ENCODE measurements at places on chromosomes 4 and X. TPM values are rescaled to one million over a fixed set of nuclear protein-coding genes. Genes with fewer than 3 reads are reported as not detected.

DNA sequence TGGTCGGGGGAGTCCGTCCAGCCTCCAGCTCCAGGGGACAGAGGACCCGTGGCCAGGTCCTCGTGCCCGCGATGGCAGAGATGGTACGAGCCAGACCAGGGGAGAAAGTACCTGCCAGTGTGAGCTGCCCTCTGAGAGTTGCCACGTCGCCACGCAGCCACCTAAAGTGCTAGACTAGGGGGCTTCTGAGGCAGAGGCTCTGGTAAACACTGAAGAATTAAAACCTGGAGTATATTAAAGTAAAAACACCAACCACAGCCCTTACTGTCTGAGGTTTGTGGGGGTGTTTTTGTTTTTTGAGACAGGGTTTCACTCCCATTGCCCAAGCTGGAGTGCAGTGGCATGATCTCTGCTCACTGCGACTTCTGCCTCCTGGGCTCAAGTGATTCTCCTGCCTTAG, 60.1 kb upstream of the SORCS2 start:
- no peaks in the 10 kb centered on the region for H3K4me1 ChIP-seq
- no peak overlapping the region for H3K27ac ChIP-seq
- H3K27me3 ChIP-seq: no peaks in the 10 kb centered on the region
- no peaks in the 10 kb centered on the region for H3K36me3 ChIP-seq

DNA sequence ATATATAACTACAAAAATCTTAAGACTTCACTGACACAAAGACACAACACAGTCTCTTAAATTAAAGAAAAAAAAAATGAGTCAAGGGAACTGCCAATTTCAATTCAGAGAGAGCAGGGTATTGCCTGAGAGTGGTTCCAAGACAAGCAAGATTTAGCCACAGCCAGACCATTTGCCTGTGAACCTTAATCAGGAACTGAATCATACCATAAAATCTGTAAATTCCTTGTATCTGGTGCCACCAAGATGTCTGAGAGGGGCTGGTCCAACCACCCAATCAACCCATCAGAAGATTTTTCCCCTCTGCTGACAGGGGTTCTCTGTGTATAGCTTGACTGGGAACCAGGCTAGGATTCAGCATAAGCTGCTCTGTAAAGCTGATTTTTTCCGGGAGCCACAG, 159.2 kb downstream of the CPEB2 start:
- H3K4me1 ChIP-seq: no peaks in the 10 kb centered on the region
- DNase-seq: no peak
- no peak overlapping the region for H3K4me3 ChIP-seq
- H3K27me3 ChIP-seq: no peaks in the 10 kb centered on the region

GRCh38 chr4:39732728-39733127, 34.8 kb downstream of the UBE2K start:
- H3K4me3 ChIP-seq: no peak overlapping the region
- H3K27ac ChIP-seq: no peak overlapping the region
- no peaks in the 10 kb centered on the region for H3K4me1 ChIP-seq
- H3K27me3 ChIP-seq: no peaks in the 10 kb centered on the region
- no peaks in the 10 kb centered on the region for H3K36me3 ChIP-seq
- no peak for DNase-seq

DNA sequence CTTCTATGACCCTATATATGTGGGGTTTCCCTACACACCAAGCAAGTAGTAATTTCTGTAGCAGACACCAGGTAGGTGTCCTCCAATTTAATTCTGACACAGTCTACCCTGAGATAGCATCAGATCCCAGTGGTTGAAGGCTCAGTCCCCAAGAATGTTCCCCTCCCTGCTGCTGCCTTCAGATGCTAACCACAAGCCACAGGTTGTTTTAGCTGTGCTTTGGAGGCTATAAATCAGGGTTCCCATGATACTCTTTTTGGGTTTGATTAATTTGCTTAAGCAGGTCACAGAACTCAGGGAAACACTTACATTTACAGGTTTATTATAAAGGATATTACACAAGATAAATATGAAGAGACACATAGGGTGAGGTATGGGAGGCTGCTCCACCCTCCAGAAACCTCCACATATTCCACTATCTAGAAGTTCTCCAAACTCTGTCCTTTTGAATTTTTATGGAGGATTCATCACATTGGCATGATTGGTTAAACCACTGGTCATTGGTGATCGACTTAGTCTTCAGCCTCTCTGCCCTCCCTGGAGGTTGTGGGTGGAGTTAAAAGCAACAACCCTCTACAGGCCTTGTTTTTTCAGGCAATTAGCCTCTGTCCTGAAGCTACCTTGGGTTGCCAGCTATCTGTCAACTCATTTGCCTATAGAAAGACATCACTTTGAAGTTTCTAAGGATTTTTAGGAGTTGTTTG, 50.8 kb downstream of the GRIA2 start:
- H3K4me3 ChIP-seq: no peak overlapping the region
- DNase-seq: no peak

DNA sequence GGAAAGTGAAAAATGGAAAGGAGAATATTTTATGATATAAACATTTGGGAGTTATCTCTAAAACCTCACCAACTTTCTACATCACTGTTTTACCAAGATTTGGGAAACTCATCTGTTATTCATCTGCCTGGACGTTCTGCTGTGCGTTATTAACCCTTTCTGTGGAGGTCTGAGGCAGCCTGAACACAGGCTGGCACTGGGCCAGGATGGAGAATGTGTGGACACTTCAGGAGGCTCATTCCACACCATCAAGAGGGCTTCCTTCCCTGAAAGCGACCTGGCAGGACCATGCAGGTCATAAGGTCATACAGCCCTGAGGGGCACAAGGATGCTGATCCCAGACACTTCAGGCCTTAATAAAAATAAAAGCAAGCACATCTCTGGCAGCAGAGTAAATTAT, 31.2 kb upstream of the TMEM184C start:
- H3K27ac ChIP-seq: no peak overlapping the region
- H3K4me3 ChIP-seq: no peak overlapping the region
- no peaks in the 10 kb centered on the region for H3K36me3 ChIP-seq
- H3K4me1 ChIP-seq: no peaks in the 10 kb centered on the region
- no peak for DNase-seq
- H3K27me3 ChIP-seq: no peaks in the 10 kb centered on the region

GRCh38 chrX:110852180-110852579, 56.6 kb upstream of the CHRDL1 start:
- no peaks in the 10 kb centered on the region for H3K4me1 ChIP-seq
- no peaks in the 10 kb centered on the region for H3K27me3 ChIP-seq
- no peak overlapping the region for H3K27ac ChIP-seq
- no peak overlapping the region for H3K4me3 ChIP-seq
- no peaks in the 10 kb centered on the region for H3K36me3 ChIP-seq

- DNase-seq: no peak
- H3K4me1 ChIP-seq: no peaks in the 10 kb centered on the region
- H3K36me3 ChIP-seq: no peaks in the 10 kb centered on the region
- no peaks in the 10 kb centered on the region for H3K27me3 ChIP-seq
- no peak overlapping the region for H3K27ac ChIP-seq
These were observed 34.9 kb upstream of the CITED1 start for GRCh38 chrX:72340626-72341025.

DNA sequence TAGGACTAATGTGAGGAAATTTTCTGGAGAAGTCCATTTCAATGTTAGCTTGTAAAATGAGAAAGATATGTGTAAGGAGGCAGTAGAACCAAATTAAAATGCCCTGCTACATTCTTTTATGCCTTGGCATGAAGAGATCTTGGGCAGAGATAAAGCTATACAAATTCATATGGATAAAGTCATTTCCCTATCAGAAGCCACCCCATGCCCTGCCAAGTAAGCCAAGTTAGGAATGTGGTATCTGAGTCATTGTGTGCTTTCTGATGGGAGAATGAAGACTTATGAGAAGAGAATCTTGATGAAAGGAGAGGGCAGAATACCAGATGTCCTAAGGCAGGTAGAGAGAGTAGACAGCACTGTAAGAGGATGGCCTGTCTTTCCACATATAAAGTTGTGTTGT, 83.7 kb downstream of the TEX13A start:
- H3K36me3 ChIP-seq: no peaks in the 10 kb centered on the region
- no peaks in the 10 kb centered on the region for H3K27me3 ChIP-seq
- DNase-seq: no peak
- H3K4me3 ChIP-seq: no peak overlapping the region
- no peak overlapping the region for H3K27ac ChIP-seq
- H3K4me1 ChIP-seq: no peaks in the 10 kb centered on the region

DNA sequence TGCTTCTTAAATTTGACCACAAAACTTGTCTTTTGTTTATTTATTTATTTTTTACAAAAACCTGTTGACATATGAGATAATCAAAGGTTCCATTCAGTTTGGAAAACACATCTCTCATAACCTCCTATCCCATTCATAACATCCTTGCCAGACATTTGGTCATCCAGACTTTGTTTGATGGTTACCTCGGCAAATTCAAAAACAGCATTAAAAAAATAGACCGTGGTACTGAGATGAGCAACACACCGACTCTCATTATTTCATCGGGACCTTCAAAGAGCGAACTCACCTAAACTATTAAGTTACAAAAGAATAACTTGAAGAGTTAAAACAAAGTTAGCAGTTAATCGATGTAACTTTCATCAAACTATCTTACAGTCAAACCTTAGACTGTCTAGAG, 85.8 kb upstream of the RPS6KA3 start:
- peaks cover 10% of the 10 kb centered on the region for H3K4me1 ChIP-seq
- H3K27ac ChIP-seq: no peak overlapping the region
- no peak for DNase-seq

GRCh38 chr4:80058740-80059139, 14.3 kb downstream of the ANTXR2 start:
- no peaks in the 10 kb centered on the region for H3K27me3 ChIP-seq
- peak; percentile 84 for DNase-seq
- peak overlapping the region; percentile 7 for H3K4me3 ChIP-seq
- peak overlapping the region; percentile 92 for H3K27ac ChIP-seq
- H3K36me3 ChIP-seq: no peaks in the 10 kb centered on the region
- H3K4me1 ChIP-seq: peaks cover 18% of the 10 kb centered on the region

DNA sequence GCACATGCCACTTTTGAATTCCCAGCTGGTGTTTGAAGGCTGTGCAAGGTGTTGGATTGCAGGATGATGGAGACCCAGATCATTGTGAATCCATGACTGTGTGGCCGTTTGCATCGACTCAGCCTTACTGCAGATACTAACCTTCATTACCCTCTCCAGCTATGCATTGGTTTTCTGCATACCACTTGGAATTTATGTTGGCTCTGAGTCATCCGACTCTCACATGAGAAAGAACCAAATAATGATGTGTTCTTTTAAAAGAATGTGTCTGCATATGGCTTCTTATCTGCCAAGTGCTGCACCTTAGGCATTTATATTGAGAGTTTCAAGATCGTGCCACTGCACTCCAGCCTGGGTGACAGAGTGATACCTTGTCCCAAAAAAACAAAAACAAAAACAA, 106.7 kb upstream of the PRKX start:
- no peaks in the 10 kb centered on the region for H3K4me1 ChIP-seq
- no peaks in the 10 kb centered on the region for H3K36me3 ChIP-seq
- H3K27me3 ChIP-seq: no peaks in the 10 kb centered on the region
- H3K27ac ChIP-seq: no peak overlapping the region

GRCh38 chr4:8368061-8368481, 72.5 kb downstream of the ACOX3 start:
- H3K27ac ChIP-seq: no peak overlapping the region
- no peak overlapping the region for H3K4me3 ChIP-seq
- no peaks in the 10 kb centered on the region for H3K4me1 ChIP-seq
- H3K27me3 ChIP-seq: no peaks in the 10 kb centered on the region

GRCh38 chr4:89617317-89617716, 219.6 kb downstream of the SNCA start:
- no peaks in the 10 kb centered on the region for H3K27me3 ChIP-seq
- H3K36me3 ChIP-seq: no peaks in the 10 kb centered on the region
- no peak overlapping the region for H3K4me3 ChIP-seq
- DNase-seq: no peak
- no peak overlapping the region for H3K27ac ChIP-seq

DNA sequence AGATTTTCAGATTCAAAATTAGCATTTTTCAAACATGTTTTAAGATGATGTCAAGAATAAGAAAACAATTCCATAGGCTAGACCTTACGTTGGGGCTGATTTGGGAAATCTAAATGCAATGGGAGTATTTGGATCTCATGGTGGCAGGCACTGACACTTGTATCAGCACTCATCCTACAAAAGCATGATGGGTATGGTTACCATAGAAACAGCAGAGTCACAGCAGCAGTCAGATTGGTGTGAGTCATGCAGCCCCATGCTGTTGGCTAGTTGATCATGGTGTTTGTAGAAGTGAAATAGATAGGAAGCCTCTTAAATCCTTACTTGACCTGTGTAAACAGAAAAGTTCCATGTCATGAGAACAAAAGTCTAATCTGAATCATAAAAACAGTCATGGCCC, 1637.3 kb upstream of the PABPC4L start:
- H3K27ac ChIP-seq: no peak overlapping the region
- H3K4me1 ChIP-seq: no peaks in the 10 kb centered on the region
- no peaks in the 10 kb centered on the region for H3K27me3 ChIP-seq
- no peak overlapping the region for H3K4me3 ChIP-seq
- H3K36me3 ChIP-seq: no peaks in the 10 kb centered on the region
- DNase-seq: no peak

GABRA4 gene
- not detected for total RNA-seq

NDP gene
- not detected for total RNA-seq

SPATA18 gene
- total RNA-seq: 0.35 TPM

PNMA6A gene
- total RNA-seq: 1.7 TPM
